SW 1271 (cell line): ENCODE measurements at places on chromosomes 5 and 9.

- no peak for DNase-seq
Measured at GRCh38 chr5:160272264-160272663, 40.1 kb downstream of the CCNJL start.

- no peak for DNase-seq
Measured at GRCh38 chr5:150989695-150990094, 30.7 kb upstream of the GPX3 start.

- no peak for DNase-seq
Measured at GRCh38 chr9:3824581-3824980, 298.8 kb upstream of the RFX3 start.

DNA sequence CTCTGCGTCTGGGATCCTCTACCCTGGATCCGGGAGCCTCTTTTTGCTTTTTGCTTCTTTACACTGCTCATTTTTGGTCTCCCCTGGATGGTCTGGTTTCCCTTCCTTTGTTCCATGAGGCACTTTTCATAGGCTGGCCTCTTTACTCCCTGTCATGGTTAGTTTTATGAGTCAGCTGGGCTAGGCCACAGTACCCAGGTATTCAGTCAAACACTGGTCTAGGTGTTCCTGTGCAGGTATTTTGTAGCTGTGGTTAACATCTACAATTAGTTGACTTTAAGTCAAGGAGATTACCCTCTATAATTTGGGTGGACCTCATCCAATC is 17.5 kb downstream of the ANKRD33B start:
- DNase-seq: no peak

- DNase-seq: no peak
Measured at GRCh38 chr5:9721161-9721560, 91.0 kb upstream of the TAS2R1 start.

DNA sequence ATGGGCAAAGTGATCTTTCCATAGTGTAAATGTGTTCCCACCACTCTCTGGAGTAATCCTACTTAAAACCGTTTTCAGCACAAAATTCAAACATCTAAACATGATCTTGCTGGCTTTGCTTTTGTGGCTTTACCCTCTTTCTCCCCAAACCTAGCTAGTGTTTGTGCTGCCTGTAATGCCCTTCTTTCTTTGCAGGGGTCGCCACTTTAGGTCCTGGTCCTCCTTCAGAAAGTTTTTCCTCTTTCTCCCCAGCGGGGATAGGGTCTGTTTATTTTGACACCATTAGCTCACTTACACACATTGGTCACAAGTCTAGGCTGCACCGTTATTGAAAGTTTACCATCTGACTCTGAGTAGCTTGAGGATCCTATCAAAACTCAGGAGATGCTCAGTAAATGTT is 736 bp upstream of the HSD17B4 start:
- DNase-seq: no peak

- DNase-seq: no peak
Measured at GRCh38 chr5:35309365-35310130, 79.3 kb upstream of the PRLR start.

- no peak for DNase-seq
Measured at GRCh38 chr5:181234455-181235306, 9.0 kb downstream of the RACK1 start.

- DNase-seq: no peak
Measured at GRCh38 chr9:23743036-23743435, 83.0 kb downstream of the ELAVL2 start.

DNA sequence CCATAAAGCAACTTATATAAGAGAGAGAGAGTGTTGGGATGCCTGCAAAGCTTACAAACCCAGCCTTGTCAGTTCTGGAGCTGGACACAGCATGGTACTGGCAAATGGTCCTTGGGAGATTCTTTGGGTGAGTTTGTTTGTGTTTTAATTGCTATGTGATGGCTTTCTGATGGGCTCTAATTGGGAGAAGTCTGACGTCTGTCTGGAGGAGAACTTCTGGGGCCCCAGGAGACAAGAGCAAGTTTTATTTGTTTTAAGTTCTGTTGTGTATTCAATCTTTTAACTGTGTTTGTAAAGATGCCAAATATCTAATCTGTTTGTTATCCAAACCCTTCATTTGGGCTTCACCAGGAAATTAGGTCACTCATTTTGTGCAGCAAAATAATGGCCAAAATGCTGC is 50.3 kb upstream of the AFAP1L1 start:
- no peak for DNase-seq

GRCh38 chr5:67161767-67162166 is 34.8 kb downstream of the CD180 start:
- no peak for DNase-seq

DNA sequence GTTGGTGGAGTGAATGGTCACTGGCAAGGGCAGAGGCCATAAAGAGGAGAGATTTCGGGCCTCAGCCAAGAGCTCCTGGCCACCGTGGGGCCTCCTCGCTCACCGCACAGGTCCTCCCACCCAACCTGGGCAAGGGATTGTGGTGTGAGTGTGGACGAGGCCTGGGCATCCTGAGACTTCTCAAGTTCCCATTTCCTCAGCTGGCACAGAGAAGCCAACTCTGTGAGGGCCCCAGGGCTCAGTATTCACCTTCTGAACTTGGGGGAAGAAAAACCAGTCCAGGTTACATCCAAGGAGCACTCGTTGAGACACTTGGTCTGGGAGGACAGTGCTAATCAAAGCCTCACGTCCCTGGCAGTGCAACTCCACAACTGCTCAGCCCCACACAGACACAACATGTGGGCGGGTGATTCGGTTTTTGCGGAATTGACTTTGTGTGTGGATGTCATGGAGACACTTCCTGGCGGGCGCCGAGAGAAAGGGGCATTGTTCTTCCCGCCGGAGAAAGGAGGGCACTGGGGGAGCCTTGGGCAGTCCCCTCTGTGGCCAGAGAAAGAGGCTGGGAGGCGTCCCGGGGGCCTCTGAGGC is 28.5 kb upstream of the NKD2 start:
- DNase-seq: no peak

GRCh38 chr5:119655061-119655460 is 25.7 kb downstream of the FAM170A start:
- DNase-seq: no peak

DNA sequence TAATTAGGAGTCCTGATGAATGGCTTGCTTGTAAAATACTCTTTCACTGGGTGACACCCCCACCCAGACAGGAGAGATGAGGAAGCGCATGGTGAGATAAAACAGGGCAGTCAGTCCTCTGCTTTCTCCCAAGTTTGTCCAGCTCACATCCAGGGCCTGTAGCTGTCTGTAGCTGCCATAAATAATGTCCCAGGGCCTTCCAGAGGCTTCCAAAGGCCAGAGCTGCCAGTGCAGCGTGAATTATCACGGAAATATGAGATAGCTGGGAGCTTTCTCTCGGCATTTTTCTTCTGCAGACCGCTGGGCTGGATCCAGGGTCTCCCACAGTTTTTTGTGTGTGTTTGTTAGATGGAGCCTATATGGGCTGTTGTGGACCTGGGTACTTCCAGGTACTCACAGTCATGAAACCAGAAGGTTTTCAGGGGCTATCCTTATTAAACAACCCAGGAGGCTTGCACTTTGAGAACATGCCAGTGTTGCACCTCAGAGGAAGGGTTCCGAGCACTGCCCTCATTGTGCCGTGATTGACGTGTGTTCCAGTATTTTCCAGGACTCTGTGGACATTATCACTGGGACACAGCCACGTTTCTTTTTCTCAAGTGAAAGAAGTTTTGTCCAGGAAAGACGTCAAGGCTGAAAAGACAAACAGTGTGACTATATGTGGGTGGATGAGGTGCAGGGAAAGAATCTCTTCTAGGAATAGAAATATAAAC is 117.5 kb downstream of the FGF1 start:
- no peak for DNase-seq

GRCh38 chr9:7011395-7012067 is 253.8 kb downstream of the KDM4C start:
- no peak for DNase-seq

GRCh38 chr9:105331755-105332154 is 87.3 kb downstream of the SLC44A1 start:
- DNase-seq: no peak

- DNase-seq: peak; percentile 79
Measured at GRCh38 chr5:123700624-123701287, 188.8 kb downstream of the CSNK1G3 start.

DNA sequence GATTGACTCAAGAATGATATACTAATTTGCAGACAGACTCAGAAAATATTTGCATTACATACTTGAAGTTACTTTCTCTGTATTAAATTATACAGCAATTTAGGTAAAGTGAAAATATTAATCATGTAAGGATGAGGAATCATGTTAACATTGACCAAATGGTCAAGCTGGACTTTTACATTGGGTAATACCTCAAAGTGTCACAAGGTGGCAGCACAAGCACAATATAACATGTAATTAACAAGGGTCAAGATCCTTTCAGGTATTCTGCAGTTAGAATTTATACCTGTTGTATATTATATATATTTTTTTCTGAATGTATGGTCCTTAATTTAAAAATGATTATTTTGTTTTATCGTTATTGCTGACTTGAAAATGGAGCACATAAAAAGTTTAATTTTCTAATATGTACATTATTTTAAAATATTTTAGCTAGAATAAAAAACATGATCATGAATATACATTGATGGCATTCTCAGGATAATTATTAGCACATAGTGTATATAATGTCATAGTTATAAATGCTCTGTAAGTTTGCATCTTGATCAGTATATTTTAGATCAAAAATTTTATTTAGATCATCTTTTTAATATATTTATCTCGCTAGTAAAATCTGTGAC is 8.6 kb downstream of the HAPLN1 start:
- peak; percentile 20 for DNase-seq

DNA sequence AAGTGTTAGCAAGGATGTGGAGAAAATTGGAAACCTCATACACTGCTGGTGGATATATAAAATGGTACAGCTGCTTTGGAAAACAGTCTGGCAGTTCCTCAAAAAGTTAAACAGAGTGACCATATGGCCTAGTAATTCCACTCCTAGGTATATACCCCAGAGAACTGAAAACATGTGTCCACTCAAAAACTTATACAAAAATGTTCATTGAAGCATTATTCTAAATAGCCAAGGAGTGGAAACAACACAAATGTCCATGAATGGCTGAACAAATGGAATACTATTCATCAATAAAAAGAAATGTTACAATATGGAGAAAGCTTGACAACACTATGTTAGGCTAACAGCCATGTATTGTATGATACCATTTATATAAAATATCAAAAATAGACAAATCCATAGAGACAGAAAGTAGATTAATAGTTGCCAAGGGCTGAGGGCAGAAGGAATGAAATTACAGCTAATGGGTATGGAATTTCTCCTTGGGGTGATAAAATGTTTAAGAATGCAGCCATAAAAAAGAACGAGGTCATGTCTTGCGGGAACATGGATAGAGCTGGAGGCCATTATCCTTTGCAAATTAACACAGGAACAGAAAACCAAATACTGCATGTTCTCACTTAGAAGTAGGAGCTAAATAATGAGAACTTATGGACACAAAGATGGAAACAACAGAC is 33.6 kb upstream of the FBP1 start:
- peak; percentile 74 for DNase-seq

DNA sequence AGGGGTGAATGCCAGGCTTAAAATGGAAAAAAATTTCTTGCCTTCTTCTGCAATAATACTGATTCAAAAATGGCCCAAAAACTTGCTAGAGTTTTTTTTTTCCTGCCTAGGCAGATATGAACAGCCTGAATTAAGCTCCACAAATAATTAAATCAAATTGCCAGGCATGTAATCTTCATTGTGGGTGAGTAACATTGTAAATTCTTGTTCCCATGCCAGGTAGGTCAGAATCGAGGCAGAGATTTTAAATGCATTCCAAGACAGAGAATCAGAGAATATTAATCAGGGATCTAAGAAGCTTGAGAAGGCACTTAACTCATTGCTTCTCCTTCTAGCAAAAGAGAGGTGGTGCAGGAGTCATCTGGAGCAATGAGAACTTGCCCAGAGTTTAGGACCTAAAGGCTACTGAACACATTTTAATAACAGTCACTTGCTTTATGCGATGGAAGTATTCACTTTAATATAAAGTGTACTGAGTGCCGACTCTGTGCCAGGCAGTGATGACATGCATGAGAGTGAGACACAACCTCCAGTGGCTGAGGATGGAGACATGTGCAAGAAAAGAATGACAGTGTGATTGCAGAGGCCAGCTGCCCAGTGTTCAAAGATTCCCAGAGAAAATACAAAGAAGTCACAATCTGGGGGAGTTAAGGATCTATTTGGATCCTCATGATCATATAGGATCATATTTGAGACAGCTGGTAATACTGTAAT is 102.3 kb downstream of the APBA1 start:
- DNase-seq: no peak

- DNase-seq: no peak
Measured at GRCh38 chr5:33476992-33477391, 36.2 kb downstream of the TARS1 start.

DNA sequence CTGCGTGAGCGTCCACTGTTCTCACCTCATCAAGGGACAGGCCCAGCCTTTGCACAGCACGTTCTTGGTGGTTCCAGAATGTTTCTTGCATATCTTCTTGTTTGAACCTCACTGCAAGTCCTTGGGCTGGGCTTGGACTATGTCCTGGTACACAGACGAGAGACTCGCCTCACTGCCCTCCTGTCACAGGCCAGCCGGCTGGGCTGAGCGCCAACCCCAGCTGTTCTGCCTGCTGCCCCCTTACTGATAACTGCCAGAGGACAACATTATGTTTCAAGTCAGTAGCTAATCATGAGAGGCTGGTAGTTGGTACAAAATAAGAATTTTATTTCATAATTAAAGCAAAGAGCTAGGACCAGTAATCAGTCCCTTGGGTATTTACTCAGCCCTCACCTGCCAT is 52.8 kb upstream of the LRRTM2 start:
- no peak for DNase-seq

GRCh38 chr5:113176196-113176595 is 199.6 kb downstream of the DCP2 start:
- no peak for DNase-seq

GRCh38 chr9:115469841-115470240 is 351.9 kb upstream of the TNC start:
- DNase-seq: no peak

GRCh38 chr5:113387844-113388243 is 46.9 kb downstream of the TSSK1B start:
- no peak for DNase-seq

DNA sequence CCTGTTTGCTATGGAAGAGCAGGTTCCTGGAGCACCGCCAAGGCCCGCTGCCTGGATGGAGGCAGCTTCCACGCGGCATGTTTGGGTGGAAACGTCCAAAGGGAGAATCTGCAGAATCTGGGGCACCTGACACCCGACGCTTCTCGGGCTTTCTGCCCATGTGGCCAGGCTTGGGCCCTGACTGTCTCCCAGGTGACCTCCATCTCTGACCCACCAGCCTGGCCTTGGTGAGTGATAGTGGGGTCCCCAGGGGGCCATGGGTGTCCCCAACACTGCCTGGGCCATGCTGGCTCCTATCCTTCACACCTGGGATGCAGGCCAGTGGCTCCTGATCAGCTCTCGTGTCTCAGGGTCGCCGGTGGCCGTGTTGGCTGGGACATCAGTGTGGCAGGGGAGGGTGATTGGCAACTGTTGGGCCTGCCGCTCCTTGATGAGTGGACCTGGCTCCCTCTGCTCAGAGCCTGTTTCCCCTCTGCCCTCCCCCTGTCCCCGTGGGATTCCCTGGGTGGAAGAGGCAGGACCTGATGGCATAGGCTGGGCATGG is 34.0 kb downstream of the GLT6D1 start:
- no peak for DNase-seq

- DNase-seq: no peak
Measured at GRCh38 chr5:110398951-110399350, 327.5 kb downstream of the TMEM232 start.
